ENCODE measurements at places on chromosomes 16 and 17.

DNA sequence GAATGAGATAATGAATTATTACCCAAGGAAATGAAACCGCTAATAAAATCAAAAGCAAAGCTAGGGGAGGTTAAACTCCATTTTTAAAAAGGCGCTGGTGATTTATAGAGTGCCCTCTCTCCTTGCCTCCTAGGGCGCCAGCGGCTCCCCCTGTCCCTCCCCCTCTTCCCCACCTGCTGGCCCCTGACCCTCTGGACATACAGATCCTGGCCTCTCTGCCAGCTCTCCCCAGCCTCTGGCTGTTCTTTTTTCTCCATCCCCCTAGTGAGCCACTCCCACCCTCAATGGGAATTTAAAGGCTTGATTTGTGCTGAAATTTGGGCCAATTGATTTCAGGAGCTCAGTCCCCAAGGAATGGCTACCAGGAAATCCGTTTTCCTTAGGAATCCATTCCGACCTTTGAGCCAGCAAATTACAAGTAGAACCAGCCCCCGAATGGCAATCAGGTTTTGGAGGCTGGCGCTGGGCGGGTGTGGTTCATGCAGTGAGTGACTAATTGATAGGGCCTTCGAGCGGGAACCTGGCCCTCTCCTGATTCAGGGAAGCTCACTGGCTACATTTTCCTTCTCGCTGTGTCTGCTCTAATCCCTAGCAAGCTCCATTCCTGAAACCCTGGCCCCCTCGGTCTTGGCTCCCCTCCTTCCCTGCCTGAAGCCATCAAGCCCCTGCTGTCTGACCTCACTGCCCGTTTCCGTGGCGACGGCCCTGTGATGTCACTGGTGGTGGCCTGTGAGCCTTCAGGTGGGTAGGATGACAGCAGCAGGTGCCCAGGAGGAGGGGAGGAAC lies 141.9 kb upstream of the SDK2 start:
- DNase-seq: no peak

DNA sequence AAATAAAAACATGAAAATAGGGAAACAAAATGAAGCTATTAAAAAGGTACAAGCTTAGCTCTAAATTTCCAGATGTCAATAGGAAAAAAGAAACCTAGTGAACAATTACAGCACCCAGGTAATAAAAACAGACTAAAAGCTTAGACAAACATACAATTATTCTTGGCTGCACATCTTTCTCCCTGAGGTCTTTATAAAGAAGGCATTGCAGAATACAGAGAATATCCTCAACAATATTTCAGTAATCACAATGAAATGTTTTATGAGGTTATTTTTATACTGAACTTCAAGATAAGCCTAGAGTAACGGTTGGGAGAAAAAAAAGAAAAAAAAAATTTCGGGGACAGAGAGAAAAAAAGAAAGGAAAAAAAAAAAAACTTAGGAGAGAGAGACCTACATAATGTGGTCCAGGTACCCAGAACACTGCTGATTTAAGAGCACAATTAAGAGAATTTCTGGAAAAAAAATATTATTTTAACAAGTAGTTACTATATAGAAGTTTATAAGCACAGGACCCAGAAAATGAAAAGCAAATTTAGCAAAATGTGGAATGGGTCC lies 26.5 kb downstream of the KANSL1 start:
- no peak for DNase-seq

DNA sequence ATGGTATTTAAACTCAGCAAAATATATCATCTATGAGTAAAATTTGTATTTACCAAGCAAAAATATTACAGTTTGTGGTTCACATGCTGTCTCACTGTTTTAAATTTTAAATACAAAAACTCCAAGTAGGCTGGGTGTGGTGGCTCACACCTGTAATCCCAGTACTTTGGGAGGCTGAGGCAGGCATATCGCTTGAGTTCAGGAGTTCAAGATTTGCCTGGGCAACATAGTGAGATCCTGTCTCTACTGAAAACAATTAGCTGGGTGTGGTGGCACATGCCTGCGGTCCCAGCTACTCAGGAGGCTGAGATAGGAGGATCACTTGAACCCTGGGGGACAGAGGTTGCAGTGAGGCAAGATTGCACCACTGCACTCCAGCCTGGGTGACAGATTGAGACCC lies 37.3 kb downstream of the MAPT start:
- DNase-seq: no peak

GRCh38 chr16:16016388-16016964 lies 67.1 kb downstream of the ABCC1 start:
- DNase-seq: no peak

- DNase-seq: no peak
These were observed 678 bp upstream of the AKAP10 start for GRCh38 chr17:19978209-19978802.

GRCh38 chr16:71746442-71747046 lies 22.0 kb upstream of the PHLPP2 start:
- DNase-seq: no peak

GRCh38 chr16:69747115-69747514 lies 7.6 kb downstream of the NOB1 start:
- DNase-seq: no peak

DNA sequence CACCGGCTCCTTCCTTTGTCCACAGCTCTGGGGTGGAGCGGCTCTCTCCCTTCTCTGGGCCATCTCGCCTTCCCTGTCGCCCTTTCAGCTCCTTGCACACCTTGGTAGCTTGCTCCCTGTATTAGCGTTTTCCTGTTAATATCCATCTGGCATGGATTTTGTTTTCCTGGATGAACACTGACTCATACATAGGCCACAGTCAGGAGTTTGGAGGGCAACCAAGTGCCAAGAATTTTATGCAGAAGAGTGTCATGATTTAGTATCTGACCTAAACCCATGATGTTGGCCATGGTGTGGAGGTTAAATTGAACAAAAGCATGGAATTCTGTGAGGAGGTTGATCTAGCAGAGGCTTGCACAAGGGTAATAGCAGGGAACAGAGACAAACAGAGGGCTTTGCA lies 180.9 kb downstream of the AIPL1 start:
- no peak for DNase-seq

DNA sequence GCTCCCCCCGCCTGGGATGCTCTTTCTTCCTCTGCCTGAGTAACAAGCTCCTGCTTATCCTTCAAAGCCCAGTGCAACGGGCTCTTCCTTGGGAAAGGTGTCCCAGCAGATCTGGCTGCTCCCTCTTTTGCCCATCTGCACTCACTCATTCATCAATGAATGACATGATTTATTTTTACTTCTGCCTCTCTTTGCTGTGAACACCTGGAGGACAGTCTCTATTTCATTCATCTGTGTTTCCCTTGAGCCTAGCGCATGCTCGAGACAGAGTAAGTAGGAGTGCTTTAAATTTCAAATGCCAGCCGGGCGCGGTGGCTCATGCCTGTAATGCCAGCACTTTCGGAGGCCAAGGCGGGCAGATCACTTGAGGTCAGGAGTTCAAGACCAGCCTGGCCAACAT lies 22.0 kb upstream of the GINS2 start:
- DNase-seq: no peak

GRCh38 chr16:10165643-10166042 lies 16.6 kb downstream of the GRIN2A start:
- DNase-seq: no peak

Measured in AG04449 (cell line).